ENCODE measurements at places on chromosomes 12 and 14.

- no peak for DNase-seq
These were observed 4.3 kb upstream of the TPI1 start for GRCh38 chr12:6863033-6863432.

- DNase-seq, result no peak
These were observed 63.7 kb upstream of the DDX11 start for GRCh38 chr12:31009976-31010375.

DNA sequence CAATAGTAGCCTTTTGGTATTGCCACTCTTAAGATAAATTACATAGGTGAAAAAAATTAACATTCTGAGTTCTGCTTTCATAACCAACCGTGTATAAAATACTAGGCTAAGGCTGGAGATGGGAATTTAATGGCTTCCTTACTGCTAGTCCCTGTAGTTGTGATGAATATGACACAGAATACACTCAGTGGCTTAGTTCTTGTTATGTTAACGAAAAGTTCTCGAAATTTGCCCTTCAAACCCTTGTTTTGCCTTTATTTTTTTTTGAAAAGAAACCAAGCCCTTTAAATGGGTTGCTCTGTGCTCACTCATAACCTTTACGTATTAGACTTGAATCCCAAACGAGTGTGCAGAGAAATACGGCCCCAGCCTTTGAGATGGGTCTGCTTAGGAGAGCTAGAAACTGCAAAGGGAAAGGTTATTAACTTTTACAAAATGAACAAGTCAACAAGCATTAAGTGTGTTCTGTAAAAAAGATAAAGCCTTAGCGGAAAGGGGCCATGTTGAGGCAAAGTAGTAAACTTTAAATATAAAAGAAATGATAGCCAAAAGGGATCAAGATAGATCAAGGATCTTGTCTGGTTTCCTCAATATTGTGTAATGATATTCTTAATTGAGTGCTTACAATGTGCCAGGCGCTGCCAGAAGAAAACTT is 1.7 kb downstream of the NUDT4 start:
- no peak for DNase-seq

DNA sequence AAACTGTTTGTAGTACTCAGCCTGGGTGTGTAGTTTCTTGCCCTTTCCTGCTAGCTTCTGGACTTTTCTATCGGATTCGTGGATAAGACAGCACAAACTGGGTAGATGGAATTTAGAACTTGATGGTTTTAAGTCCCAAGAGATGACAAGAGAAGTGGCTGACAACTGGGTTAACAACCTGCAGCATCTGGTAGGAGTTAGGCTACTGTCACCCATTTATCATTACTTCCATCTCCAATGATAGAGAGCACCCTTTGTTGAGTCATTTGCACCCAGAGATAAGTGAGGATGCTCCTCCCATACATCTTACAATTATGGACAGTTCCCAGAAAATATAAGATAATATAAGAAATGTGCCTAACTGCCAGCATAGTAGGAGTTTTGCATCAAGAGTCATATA is 50.2 kb upstream of the FLRT2 start:
- DNase-seq, result no peak

- no peak for DNase-seq
These were observed 152.8 kb upstream of the DHRS4 start for GRCh38 chr14:23800811-23801210.

- no peak for DNase-seq
These were observed 143.6 kb downstream of the ITPR2 start for GRCh38 chr12:26689281-26689841.

DNA sequence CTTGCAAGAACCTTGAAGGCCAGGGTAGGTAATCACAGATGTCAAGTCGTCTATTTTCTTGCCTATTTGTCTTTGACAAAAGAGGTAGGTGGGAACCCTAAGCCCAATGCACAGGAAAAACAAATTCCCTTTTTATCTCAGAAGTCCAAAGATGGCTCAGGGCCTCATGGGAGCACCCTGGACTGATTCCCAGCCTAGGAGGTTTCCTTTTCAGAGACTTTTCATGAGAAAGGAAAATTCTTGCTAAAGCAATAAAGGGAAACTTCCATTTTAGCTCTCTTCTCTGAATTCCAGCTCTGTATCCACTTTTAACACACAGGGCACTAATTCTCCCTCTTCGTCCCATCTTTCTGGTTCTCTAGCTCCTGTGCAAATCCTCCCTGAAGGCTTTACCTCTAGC is 1.2 kb downstream of the ZNF641 start:
- DNase-seq, result peak; percentile 11

GRCh38 chr14:55146425-55146824 is 17.4 kb downstream of the LGALS3 start:
- DNase-seq, result no peak

- peak; percentile 57 for DNase-seq
These were observed 47.2 kb downstream of the PLCZ1 start for GRCh38 chr12:18690653-18691052.

GRCh38 chr12:69901221-69901905 is 76.3 kb downstream of the MYRFL start:
- DNase-seq, result no peak

- no peak for DNase-seq
These were observed 78.5 kb downstream of the PTPN21 start for GRCh38 chr14:88476214-88476774.

DNA sequence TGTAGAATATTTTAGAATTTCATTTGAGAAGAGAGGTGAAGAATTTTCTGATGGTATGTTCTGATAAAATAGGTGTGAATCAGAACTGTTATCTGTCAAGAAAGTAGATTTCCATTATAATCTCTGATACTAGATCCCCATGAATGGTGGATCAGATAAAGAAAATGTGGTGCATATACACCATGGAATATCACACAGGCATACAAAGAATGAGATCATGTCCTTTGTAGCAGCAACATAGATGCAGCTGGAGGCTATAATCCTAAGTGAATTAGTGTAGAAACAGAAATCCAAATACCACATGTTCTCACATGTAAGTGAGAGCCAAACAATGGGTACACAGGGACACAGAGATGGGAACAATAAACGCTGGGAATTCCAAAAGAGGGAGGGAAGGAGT is 372.0 kb upstream of the ATP2B1 start:
- DNase-seq, result no peak

DNA sequence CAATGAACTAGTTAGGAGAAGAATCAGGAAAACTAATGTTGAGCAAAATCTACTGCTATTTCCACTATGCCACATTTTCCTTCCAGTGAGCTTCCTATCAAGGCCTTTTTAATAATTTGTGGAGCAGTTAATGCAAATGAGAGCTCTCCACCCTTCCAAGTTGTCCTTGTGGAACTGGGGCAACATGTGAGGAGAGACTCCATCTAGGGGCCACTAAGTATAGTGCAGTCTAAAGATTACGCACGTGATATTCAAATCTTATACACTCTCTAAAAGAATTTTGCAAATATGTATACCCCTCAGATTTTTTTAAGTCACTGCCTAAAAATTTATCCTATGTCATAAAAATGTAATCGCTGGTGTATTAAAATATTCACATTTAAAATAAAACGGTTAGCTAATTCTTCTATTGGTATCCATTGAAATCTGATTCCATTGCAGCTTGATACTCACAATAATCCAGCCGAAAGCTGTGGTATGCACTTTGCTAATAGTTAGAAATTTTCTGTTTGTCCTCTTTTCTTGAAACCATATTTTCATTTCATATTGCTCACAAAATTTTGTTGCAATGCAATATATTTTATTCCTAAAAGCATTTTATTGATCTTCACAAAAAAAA is 100.1 kb downstream of the PAH start:
- DNase-seq, result no peak

GRCh38 chr12:130461447-130461815 is 123.7 kb downstream of the PIWIL1 start:
- DNase-seq, result no peak

DNA sequence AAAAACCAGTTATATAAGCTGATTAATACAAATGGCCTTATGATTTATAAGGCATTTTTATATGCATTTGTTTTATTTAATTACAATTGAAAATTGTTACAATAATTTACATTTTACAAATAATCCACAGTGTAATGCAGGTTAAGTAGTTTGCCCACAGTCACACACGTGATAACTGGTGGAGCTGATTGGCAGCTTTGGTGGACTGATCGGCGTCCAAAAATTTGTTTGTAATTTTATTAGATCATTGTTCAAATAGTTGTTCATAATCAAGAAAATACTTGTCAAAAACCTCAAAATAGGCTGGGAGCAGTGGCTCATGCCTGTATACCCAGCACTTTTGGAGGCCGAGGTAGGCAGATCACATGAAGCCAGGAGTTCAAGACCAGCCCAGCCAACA is 59.7 kb downstream of the AEBP2 start:
- DNase-seq, result no peak

GRCh38 chr12:53564278-53564677 is 57.0 kb upstream of the NPFF start:
- DNase-seq, result no peak

GRCh38 chr12:24088751-24089509 is 139.5 kb upstream of the SOX5 start:
- DNase-seq, result no peak

GRCh38 chr12:61765926-61766325 is 494.3 kb upstream of the USP15 start:
- no peak for DNase-seq

DNA sequence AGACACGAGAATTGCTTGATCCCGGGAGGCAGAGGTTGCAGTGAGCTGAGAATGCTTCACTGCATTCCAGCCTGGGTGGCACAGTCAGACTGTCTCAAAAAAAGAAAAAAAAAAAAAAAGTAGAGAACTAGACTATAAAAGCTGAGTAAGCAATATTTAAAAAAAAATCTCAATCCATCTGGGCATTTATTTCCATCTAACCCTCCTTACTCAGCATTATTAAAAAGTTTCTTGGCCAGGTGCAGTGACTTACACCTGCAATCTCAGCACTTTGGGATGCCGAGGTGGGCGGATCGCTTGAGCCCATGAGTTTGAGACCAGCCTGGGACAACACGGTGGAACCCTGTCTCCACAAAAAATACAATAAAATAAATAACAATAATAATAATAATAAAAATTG is 4.5 kb downstream of the SUPT16H start:
- no peak for DNase-seq

DNA sequence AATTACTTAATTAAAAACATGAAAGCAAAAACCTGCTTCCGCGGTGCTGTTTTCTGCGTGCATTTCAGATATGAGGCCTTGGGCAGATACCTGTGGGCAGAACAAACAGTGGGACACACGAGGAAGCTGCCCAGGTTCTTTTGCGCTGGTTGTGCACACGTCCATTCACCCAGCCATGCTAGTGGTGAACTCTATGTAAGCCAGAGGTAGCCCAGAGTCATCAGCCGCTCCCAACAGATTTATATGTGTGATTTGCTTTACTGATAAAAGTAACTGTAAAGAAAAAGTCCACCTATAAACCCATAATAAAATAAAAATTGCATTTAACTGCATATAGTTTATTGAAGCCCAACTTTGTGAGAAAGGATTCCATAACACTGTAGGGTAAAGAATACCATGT is 47.1 kb upstream of the TMEM260 start:
- DNase-seq, result no peak

DNA sequence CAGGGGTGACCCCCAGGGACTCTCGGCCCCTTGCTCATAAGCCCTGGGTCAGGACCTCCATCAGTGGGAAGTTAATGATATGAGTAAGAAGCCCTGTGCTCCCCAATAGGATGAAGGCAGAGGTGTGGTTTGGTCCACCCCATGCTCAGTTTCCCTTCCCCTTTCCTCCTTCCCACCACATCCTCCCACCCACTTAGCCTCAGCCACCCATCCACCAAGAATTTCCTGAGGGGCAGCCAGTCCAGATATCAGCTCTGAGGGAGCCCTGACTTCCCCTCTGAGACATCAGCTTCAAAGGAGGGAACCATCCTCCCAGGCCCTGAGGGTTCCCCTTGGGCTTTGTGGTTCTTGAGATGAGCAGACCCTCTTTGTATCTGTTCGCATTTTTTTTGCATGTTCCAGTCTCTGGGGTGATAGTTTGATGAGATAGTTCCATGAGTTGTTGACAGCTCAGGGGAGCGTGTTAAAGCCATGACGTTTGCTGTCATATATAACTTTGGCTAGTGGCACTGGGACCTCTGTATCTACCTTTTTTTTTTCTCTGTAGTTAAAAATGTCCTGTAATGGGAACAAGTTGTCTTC is 71.2 kb downstream of the LGMN start:
- no peak for DNase-seq

- DNase-seq, result no peak
These were observed 189.2 kb upstream of the MGAT4C start for GRCh38 chr12:86445356-86445755.

- DNase-seq, result no peak
These were observed 151.9 kb upstream of the ATF7IP start for GRCh38 chr12:14213542-14213941.

GRCh38 chr12:41627476-41627875 is 439.4 kb downstream of the PDZRN4 start:
- DNase-seq, result no peak

GRCh38 chr14:52563120-52563519 is 10.5 kb downstream of the GPR137C start:
- DNase-seq, result peak; percentile 36

- no peak for DNase-seq
These were observed 1.7 kb downstream of the ARHGAP5 start for GRCh38 chr14:32078858-32079216.

DNA sequence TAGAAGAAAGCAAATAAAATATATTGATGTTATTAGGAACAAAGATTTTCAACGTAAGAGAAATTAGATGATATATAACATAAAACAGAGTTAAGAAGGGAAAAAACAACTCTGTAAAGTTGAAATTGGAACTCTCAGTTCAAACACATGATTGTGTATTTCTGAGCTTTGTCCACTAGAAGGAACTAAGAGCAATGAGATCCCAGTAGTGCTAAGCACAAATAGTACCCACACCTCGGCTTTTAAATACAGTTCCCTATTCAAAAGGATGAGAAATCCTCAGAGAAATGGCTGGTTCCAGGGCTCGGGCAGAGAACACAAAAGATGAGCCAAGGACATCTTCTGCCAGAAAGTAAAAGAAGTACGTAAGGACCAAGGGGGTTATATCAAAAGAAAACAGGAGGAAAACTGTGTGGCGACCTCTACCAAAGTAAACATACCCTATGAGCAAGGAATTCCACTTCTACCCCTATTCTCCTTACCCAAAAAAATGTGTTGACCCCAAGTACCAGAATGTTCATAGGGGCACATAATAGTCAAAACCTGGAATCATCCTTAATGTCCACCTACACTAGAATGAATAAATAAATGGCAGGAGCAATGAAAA is 96.6 kb downstream of the SPTSSA start:
- DNase-seq, result no peak
